Myometrial cell (primary cell): ENCODE measurements at places on chromosomes 16 and 17. TPM values are rescaled to one million over a fixed set of nuclear protein-coding genes. Genes with fewer than 3 reads are reported as not detected.

PMFBP1 gene
- 1.2 TPM in 1 of 2 replicates, not detected in the other for total RNA-seq

TIMP2 gene
- total RNA-seq: 211 and 232 TPM in 2 replicates

HBQ1 gene
- not detected in 2 replicates for total RNA-seq

HOXB6 gene
- 2.8 and 11.0 TPM in 2 replicates for total RNA-seq

CFAP119 gene
- total RNA-seq: 4.6 and 6.9 TPM in 2 replicates

ZPBP2 gene
- not detected in 2 replicates for total RNA-seq

HES7 gene
- 2.0 TPM in 1 of 2 replicates, not detected in the other for total RNA-seq

GCGR gene
- not detected in 2 replicates for total RNA-seq

SLC13A2 gene
- not detected in 2 replicates for total RNA-seq

CHST4 gene
- not detected in 2 replicates for total RNA-seq

TMEM92 gene
- 0.29 and 0.89 TPM in 2 replicates for total RNA-seq

LRRC37A2 gene
- total RNA-seq: 3.7 and 4.1 TPM in 2 replicates

UQCRC2 gene
- total RNA-seq: 164 and 178 TPM in 2 replicates

TBX6 gene
- 0.35 and 0.86 TPM in 2 replicates for total RNA-seq

IRF8 gene
- total RNA-seq: not detected in 2 replicates
